ENCODE measurements at places on chromosomes 16 and 17.
A peak's percentile ranks its signal among the peaks of the same experiment; 100 is the strongest.

- no peak for DNase-seq
These were observed 427 bp upstream of the TLCD3B start for GRCh38 chr16:30031477-30031918.

DNA sequence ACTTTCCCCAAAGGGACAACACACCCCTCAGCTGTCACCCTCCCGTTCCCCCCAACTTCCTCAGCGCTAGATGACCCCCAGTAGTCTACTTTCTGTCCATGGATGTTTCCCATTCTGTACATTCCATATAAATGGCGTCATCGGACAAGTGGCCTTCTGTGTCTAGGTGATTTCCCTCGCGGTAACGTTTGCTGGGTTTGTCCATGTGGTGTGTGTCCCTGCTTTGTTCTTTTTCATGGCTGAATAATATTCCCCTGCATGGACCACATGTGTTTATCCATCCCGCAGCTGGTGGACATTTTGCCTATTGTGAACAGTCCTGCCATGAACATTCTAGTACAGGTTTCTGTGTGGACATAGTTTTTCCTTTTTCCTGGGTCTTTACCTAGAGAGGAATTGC lies 7.3 kb upstream of the TEDC2 start:
- no peak for DNase-seq

- no peak for DNase-seq
These were observed 18.4 kb upstream of the CD300E start for GRCh38 chr17:74641958-74642298.

DNA sequence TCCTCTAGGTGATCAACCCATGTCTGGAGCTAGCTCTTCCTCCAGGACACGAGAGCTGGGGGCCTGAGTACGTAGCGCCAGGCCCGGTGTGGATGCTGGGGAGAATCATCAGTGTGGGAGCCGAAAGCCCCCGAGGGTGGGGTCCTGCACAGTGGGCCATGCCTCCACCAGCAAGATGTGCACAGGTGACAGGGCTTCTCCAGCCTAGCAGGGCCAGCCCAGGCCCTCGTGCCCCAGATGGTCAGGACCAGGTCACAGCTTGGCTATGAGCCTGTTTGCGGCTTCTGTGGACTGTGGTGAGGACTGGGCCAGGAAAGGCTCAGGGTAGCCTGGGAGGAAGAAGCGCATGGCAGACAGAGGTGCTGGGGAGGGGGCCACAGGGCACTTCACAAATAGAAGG lies 7.8 kb downstream of the MPG start:
- DNase-seq: no peak

DNA sequence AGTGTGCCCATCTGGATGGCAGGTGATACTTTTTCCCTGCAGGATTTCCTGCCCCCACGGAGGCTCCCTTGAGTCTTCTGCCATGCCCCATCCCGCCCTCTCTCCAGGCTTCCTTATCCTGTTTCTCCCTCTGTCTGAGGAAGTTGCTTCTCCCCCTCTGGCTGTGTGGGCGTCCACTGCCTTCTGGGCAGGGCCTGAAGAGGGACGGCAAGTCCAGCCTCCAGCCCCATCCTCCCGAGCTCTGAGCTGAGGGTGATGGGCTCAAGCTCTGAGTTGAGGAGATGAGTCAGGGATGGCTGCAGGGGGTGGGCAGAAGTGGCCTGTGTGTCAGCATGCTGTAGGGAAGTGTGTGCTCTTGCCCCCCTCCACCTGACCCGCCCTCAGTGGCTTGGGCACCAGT lies 14.2 kb upstream of the RAP1GAP2 start:
- DNase-seq: peak; percentile 30
